ENCODE measurements at places on chromosomes 6 and 20.

- no peak for DNase-seq
Observed at GRCh38 chr20:9354579-9354978, 159.8 kb upstream of the LAMP5 start.

GRCh38 chr20:57835074-57835452 is 125.2 kb upstream of the PMEPA1 start:
- no peak for DNase-seq

DNA sequence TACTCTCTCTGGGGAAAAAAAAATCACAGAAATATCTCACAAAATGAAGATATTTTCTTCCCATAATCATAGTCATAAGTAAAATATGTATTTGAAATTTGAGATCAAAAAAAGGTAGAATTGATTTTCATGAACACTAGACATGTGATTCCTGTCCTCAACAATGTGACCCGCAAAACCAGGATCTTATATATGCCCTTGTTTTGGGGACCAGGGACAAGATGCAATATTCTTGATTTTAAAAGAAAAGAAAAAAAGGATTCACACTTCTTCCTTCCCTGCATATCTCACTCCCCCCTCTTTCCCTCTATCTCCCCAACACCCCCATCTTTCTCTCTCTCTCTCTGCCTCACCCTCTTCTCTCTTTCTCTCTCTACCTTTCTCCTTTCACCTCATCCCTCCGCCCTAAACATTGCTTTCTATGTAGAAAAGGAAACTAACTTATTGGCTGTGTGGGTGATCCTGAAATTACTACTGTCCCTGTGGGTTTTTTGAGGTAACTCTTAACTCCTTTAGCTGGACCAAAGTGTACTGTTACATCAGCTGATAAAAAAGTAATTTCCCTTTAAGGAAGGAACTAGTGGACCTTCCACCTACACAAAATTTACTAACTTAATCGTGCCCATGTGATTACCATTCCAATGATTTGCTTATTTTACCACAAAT is 85.6 kb downstream of the AIG1 start:
- no peak for DNase-seq

GRCh38 chr20:63917811-63918210 is 22.9 kb downstream of the DNAJC5 start:
- DNase-seq, result peak; percentile 42

GRCh38 chr20:52348434-52348833 is 156.9 kb upstream of the ZFP64 start:
- DNase-seq, result no peak

DNA sequence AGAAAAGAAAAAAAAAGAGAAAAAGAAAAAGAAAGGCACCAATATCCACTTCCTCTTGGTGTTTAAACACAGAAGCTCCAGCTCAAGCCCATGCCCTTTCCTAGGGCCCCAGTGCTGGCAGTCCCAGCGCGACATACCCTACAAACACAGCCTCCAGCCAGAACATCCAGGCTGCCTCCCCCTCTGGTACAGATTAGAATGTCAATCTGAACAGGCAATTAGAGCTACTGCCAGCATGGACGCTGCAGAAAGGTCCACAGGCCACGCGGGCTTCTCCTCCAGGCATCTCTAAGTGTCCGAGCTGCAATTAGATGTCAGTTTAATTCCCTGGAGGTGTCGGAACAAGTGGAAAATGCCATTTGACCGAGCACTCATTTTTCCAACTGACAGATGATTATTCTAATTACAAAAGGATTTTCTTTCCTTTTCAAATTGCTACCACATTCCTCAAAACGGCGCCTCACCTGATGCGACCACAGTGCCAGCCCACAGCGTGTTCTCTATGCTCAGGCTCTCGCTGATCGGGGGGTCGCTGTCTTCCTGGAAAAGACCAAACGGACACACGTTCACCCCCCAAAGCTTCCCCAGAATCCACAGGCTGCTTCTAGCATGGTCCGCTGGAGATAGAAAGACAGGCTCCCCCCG is 79.5 kb downstream of the ATP9A start:
- no peak for DNase-seq

DNA sequence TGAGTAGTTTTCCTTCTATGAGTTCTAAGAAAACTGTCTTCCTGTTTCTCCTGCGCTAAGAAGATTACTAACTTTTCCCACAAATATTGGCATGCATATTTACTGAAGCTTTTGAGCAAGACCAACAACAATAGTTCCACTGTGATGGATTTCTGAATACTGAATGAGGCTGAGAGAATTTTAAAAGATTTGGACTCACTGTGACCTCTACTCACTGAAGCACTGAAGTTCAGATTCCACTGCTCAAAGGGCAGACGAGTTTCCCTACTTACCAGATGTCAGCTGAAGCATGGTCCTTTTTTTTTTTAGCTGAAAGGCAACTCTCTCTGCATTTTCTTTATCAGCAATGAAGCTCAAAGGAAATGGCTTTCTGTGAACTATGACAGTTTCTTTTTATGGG is 718.5 kb downstream of the RFPL4B start:
- no peak for DNase-seq

GRCh38 chr6:48134246-48134645 is 23.2 kb upstream of the PTCHD4 start:
- no peak for DNase-seq

GRCh38 chr6:10518557-10519407 is 2.4 kb upstream of the GCNT2 start:
- no peak for DNase-seq

- no peak for DNase-seq
Observed at GRCh38 chr6:157528931-157529653, 148.1 kb downstream of the ZDHHC14 start.

DNA sequence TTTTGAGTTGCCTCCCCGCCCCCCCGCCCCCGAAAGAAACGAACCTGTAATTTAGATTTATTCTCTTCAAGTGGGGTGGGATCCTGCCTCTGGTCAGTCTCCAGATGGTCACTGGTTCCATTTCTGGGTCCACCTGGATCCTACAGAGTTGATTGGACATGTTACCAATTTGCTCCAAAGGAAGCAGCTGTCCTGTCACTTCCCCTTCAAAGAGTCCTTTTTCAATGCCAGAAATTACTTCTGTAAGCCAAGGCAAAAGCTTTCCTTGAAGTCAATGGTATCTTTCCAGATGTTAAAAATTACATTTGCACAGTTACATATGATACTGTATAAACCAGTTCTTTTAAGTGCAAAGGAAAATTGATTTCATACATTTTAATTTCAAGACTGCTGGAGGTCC is 12.0 kb upstream of the ANKRD60 start:
- no peak for DNase-seq

- DNase-seq, result no peak
Observed at GRCh38 chr6:36590237-36590636, 3.9 kb upstream of the SRSF3 start.

DNA sequence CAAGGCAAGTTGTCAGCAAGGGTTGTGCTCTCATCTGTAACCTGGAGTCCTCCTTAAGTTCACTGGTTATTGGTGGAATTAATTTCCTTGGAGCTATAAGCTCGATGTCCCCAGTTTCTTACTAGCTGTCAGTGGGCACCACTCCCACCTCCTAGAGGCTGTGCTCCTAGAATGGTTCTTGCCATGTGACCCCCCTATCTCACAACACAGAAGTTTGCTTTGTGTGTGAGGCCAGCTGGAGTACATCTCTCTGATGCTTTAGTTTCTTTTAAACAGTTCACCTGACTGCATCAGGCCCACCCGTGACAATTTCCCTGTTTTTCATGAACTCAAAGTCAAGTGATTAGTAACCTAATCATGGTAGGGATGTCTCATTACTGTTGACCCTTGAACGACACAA is 179.1 kb upstream of the SCGN start:
- DNase-seq, result no peak

DNA sequence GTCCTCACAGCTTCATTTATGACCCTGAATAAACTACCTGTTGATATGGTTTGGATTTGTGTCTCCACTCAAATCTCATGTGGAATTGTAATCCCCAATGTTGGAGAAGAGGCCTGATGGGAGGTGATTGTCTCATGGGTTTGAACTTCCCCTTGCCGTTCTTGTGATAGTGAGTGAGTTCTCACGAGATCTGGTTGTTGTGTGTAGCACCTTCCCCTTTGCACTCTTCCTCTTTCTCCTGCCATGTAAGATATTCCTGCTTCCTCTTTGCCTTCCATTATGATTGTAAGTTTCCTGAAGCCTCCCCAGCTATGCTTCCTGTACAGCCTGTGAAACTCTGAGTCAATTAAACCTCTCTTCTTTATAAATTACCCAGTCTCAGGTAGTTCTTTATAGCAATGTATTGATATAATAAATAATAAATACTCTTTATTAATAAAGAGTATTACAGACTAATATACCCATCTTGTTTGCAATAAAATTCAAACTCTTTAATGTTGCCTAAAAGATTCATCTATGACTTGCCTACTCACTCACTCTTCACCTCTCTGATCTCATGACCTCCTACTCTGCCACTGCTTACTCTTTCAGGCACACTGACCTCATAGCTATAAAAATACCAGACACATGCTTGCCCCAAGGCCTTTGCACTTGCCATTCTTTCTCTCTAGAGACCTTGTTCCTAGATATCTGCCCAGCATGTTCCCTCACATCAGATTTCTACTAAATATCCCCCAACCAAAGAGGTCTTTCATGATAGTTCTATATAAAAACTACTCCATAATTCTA is 256.4 kb upstream of the MARCKS start:
- no peak for DNase-seq

DNA sequence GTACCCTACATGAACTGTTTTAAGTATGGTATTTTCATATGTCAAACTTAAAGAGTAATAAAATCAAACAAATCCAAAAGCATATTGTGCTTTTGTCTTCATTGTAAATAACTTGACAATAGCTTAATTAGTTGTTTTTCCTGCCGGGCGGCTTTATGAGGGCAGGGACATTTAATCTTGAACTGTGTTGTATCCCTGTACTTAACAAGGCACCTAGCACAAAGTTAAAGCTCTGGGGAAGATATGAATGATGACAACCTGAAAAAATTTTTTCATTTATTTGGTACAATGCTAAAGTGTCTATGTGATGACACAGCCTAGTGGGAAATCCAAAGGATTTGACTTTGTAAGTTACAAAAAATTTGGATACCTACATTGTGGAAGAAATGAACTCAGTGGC is 502 bp upstream of the HACE1 start:
- no peak for DNase-seq

DNA sequence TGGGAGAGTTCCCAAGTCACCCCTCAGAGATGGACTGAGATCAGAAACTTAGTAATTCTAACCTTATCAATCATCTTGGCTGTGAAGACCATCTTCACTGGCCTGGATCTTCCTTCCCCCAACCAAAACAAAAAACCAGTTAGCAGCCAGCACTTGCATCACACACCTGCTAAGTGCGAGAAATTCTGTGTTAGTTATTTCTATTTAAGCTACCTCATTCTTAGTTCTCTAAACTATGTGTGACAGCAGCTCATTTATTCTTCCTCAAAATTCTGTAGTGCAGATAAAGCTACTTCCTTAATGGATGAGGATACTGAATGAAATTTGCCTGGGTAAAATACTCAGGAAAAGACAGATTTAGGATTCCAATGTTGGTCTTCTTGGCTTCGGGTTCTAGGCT is 18.2 kb upstream of the TAGAP start:
- DNase-seq, result no peak

DNA sequence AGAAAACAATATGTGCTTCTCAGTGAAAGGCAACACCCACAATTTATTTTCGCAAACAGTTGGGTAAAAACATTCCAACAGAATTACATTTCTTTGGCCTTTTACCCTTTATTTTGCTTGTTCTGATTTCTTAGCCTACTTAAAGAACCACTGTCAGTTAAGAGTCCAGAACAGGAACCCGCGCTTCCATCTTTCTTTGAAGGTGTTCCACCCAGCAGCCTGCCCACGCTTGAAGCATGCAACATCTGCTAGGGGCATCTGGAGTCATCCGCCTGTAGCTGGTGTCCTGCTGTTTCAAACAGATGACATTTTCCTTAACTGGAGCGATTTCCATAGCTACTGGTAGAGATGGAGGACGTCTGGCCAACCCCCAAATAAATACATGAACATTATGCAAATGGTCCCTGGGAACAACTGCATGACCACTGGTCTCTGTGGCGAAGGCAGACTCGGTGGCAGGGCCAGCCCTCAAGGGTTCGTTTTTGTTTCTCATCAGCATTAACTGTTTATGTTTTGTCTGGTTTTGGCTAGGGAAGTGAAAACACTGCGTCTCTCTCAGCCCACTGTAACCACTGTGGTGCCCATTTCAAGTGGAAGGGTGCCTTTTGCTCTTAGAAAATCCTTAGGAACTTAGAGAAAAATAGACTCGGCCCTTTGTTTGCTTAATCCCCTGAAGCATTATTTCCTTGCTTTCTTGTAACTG is 51.6 kb downstream of the LAMA4 start:
- no peak for DNase-seq

DNA sequence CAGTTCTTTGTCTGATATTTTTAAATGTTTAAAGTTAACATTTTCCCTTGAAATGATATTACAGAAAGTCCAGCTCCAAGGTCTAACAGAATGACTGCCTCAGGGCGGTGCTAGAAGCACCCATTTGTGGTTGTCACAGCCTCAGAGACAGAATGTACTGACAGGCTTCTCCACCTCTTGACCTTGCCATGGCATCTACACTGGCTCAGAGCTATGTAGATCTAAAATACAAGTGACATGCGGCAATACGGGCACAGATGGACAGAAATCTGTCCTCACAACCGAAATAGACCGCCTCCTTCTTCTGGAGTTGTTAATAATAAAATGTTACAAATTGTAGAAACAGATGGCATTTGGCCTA is 167.2 kb upstream of the THEMIS start:
- no peak for DNase-seq

DNA sequence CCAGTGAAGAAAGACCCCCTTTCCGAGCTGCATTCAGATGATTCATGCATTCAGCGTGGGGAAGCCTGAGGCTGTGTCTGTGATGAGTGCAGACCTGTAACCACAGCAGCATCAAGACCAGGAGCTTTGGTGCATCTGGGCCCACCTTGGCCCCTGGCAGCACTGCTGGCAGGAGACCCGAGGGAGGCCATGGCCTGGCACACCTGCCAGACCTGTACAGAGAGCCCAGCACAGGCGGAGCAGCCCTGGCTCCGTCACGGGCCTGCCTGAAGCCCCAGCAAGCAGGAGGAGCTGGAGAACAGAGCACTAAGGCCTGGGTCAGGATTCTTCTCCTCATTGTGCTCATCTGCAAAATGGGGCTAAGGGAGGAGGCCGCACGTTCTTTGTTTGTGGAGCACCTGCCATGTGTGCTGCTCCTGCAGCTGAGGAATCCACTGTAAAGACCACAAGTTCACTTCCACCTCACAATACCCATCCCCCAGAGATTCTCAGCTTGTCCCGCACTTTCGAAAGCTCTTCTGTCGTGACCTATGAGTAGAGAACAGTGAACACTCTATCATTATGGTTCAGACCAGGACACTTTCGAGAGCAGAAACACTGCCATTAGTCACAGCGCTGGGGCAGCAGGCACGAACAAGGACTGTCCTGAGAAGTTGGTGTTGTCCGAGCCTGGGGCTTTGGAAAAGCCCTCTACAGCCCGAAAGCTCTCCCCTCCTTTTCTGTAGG is 144.4 kb upstream of the CST7 start:
- DNase-seq, result no peak

- DNase-seq, result no peak
Observed at GRCh38 chr20:38979842-38980241, 17.7 kb downstream of the DHX35 start.

DNA sequence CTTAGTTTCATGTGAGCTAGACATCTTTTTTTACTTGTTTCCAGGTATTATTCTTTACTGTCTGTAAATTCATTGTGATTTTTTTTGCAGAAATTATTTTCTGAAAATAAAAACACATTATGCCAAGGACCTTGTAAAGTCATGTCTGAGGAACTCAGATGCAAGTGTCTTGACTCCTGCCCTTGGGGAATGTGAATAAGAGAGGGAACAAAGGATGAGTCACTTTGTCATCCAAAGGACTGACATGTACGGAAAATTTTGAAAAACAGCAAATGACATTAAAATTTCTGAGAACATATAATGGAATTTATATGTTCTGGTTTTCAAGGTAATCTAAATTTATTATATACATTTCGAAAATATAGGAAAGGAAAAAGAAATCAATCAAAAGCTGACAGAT is 660.4 kb downstream of the CD109 start:
- DNase-seq, result no peak

Data from GM06990 (cell line).